Fibroblast of upper back skin (primary cell): ENCODE measurements at places on chromosomes 6 and 20.

- DNase-seq, result no peak
Observed at GRCh38 chr6:45681860-45682511, 304.3 kb upstream of the SUPT3H start.

DNA sequence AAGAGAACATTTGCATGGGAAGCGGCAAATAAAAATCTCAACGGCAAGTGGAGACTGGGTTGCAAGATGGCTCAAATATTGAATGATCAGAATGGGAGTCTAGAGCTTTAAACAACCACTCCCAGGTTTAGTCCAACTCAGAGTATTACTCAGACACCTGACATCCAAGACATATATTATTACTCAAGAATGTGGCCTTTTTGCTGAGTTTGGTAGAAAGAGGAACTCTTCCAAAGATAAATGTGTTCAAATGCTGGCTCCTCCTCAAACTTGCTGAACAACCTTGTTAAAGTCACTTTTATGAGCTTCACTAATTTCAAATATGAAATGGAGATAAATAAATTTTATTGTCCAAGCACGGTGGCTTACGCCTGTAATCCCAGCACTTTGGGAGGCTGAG lies 77.8 kb downstream of the ESR1 start:
- DNase-seq, result no peak

DNA sequence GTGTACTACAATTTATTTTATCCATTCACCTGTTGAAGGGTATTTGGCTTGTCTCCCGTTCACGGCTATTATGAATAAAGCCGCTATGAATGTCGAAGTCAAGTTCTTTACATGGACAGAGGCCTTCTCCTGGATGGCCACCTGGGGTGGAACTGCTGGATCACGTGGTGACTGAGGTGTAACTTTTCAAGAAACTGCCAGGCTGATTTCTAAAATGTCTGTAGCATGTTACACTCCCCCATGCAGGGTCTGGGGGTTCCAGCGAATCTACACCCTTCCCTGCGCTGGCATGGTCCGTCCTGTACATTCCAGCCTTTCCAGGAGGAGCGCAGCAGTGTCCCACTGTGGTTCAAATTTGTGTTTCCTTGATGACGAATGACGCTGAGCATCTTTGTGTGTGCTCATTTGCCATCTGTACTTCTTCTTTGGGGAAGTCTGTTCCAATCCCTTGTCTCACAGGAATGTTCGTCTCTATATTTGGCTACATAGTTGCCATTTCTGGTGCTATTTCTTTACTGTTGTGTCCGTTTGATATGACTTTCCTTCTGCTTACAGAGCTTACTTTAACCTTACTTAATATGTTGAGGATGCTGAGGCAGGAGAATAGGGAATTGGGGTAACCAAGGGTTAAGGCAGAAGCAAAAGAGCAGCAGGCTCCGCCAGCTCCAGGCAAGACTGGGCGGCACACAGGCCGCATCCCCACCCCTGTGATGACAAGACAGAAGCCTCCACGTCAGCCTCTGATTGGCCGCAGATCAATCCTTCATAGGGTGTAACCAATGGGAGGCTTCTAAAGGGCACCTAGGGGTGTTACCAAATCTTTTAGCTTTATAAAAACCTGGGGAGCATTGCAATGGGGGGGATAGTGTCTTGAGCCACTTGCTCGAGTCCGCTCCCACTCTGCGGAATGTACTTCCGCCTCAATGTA lies 106.6 kb downstream of the TAF4 start:
- no peak for DNase-seq

- DNase-seq, result no peak
Observed at GRCh38 chr6:152209211-152209610, 401.7 kb downstream of the ESR1 start.

GRCh38 chr20:19913927-19914614 lies 103.1 kb upstream of the NAA20 start:
- peak; percentile 22 for DNase-seq

DNA sequence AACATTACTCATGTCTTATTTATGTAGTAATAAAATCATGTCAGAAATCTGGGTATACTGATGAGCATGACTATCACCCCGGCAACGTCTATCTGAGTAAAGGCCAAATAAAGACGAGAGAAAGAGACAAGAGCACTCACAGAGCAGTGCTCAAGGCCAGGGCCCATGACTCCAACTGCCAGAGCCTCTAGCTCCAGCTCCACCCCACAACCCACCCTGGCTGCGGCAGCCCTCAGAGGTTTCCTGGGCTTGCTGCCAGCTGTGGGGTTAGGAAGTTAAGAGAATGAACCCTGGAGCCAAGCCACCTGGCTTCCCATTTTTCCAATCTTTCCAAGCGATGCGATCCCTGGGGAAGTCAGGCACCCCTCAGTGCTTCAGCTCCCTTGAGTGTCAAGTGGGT lies 92.0 kb upstream of the PAX1 start:
- no peak for DNase-seq

GRCh38 chr6:25749837-25750236 lies 4.7 kb upstream of the SLC17A4 start:
- DNase-seq, result no peak

DNA sequence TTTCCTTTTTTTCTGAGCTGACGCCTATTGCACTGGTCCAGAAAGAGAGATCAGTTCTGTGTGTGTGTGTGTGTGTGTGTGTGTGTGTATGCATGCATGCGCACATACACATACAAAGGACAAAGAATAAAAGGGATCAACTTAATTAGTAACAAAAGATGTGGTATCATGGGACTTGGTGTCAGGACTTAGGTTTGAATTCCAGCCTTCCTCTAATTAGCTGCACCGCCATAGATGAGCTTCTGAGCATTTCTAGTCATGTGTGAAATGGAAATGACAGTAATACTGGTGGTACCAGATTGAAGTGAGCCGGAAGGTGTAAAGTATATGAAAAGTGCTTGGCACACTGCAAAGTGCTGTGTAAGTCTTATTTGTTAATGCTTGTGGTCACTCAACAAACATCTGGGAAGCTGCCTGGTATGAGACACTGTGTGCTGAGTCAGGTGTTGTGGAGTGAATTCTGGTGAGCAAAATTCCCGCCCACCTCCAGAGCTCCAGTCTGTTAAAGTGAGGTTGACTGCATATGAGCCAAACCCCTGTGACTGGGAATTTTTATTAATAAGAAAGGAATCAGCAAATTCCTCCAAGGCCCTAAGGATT lies 12.4 kb downstream of the DAAM2 start:
- DNase-seq, result peak; percentile 90

DNA sequence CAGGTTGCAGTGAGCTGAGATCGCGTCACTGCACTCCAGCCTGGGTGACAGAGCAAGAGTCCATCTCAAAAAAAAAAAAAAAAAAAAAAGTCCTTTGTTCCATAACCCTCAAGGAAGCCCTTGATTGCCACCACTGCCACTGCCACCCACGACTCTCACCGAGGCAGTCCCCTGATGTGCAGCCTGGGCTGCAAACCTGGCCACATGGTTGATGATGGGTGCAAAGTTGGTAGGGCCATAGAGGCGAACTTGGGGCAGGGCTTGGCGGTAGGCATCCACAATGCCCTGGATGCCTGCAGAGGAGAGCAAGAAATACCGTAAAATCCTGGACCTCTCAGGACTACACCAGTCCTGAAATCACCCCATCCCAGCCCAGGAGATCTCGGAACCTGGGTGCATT lies 11.5 kb downstream of the SPAG4 start:
- DNase-seq, result no peak

- no peak for DNase-seq
Observed at GRCh38 chr6:128139519-128139918, 238.7 kb upstream of the THEMIS start.

GRCh38 chr6:144190593-144190992 lies 40.3 kb downstream of the STX11 start:
- DNase-seq, result peak; percentile 54

GRCh38 chr6:52164319-52165094 lies 21.7 kb upstream of the IL17A start:
- DNase-seq, result no peak

DNA sequence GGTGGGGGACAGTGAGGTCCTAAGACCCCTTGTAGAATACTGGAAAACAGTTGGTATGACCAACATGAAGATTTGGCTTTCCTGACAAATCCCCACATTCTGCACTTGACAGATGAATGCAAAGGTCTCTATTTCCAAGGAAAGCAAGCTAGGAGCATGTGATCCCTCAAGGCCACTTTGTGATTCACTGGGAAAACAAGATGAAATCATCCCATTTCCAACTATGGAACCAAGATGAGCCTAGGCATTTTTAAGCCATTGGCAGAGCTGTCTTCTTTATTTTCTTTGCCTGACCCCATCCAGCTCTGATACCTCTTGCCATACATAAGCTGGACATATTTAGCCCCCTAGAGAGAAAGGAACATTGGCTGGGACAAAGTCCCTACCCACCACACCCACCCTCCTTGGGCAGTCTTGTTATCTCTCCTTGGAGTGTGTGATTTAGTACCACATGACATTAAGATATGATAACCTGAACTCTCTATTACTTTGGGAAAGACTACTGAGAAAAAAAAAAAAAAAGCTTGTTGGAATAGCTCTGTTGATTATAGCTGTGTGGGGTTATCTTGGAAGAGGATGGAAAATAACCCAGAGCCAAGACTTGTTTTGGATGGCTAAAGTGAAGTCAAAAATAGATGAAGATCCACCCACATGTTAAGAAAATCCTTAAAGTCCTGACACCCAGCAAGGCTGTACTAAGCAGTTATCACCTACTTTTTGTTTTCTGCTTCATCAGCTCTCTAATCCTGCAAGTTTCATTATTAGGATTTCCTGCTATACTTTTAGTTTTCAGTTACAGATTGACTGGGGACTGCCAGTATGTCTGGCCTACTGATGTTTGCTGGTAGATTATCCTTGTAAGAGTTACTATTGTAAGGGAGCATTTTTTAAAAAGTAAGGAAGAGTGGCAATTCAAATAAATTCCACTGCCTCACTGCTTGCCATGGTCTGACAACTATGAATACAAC lies 90.1 kb upstream of the PREP start:
- peak; percentile 16 for DNase-seq

- no peak for DNase-seq
Observed at GRCh38 chr6:150310539-150310938, 58.3 kb upstream of the IYD start.

DNA sequence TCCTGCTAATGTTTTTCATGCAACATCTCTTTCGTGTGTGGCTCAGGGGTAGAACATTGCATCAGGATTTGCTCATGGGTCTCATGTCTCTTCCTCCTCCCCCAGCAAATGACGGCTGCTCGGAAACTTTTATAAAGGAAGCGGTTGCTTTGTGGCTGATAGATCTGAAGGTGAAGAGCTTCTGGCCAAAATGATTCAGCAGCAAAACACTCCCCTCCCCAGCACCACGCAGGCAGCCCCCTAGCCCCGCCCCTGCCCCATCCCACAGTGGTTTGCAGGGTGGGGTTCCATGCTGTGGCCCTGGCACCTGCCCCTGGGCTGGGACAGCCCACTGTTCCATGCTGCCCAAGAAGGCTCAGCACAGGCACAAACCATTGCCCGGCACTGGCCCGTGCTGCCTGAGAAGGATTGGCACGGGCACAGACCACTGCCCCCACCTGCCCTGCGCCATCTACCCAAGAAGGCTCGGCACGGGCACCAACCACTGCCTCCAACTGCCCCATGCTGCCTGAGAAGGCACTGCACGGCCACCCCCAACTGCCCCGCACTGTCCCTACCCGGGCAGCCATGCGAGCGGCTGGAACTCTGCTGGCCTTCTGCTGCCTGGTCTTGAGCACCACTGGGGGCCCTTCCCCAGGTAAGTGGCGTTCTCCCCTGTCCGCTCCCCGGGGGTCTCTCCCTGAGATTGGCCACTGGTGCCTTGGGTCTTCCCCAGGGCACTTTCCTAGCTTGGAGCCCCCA lies at the start of gene CST7:
Gene CST7 (plus strand): TSS at position 331 of the 741 bp plus-strand sequence. CDS start 237 bp downstream, at position 568.
- peak; percentile 40 for DNase-seq

- DNase-seq, result no peak
Observed at GRCh38 chr6:158324136-158324535, 11.9 kb downstream of the TULP4 start.

DNA sequence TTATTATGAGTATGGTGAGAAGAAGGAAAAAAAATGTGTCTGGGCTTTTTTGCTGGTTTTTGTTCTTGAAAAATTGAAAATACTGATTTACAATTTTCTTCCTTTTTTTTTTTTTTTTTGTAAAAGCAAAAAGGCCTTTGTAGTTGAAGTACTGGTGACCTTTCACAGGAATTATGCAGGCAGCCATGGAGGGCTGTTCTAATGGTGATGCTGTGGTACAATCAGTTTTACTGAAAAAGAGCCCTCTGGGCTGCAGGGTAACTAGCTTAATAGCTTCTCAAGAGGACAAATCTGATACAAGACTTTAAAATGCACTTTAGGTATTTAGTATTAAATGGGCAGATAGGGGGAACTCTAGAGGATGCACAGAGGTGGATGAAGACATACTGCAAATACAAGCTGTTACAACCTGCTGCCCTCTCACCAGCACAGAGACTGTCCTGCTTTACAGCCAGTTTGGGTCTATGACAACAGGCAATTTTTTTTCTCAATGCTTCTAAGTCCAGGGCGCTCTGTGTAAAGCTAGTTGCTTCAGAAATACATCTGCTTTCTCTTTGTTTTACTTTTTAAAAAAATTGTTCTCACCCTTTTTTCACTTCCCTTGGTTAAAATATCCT lies 61.6 kb upstream of the HS3ST5 start:
- DNase-seq, result no peak

- DNase-seq, result no peak
Observed at GRCh38 chr20:42095221-42095620, 477.0 kb upstream of the CHD6 start.

DNA sequence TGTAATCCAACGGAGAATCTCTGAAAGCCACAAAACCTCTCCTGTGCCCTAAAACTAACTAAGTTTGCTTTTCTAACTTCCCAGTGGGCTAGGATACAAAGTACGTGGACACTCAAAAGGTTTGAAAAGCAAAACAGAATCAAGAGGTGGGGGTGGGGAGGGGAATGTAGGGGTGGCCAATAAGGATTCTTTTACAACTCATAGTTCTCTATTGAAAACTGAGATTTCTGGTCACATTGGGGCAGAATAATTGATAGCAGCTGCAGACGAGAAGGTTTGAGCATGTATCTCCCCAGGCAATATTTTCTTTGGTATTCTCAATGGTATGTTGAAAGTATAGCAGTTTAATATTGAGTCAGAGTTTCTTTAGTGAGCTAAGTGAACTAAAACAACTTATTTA lies 376.7 kb upstream of the CITED2 start:
- peak; percentile 96 for DNase-seq

- DNase-seq, result peak; percentile 4
Observed at GRCh38 chr6:100057941-100058340, 63.9 kb upstream of the MCHR2 start.

- peak; percentile 67 for DNase-seq
Observed at GRCh38 chr20:52312132-52312729, 120.7 kb upstream of the ZFP64 start.

DNA sequence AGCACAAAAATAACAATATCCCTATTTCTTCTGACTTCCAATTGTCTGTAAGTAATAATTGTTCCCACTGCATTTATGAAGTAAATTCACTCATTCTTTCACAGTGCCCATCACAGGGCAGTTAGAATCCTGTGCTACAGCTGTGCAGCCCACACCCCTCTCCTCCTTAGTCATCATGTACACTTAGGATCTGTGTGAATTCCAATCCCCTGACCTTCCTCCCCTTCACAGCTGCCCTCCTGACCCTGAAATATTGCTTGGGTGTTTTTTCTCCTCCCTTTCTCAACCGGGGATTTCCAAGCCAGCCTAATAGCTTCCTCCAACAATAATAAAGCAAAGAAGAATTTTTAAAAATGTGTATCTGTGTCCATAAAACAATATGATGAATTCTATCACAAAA lies 91.5 kb upstream of the BEND6 start:
- DNase-seq, result peak; percentile 70

GRCh38 chr20:37516811-37517750 lies 4.0 kb upstream of the NNAT start:
- DNase-seq, result peak; percentile 94
